ENCODE measurements at places on chromosomes 2 and 18.

DNA sequence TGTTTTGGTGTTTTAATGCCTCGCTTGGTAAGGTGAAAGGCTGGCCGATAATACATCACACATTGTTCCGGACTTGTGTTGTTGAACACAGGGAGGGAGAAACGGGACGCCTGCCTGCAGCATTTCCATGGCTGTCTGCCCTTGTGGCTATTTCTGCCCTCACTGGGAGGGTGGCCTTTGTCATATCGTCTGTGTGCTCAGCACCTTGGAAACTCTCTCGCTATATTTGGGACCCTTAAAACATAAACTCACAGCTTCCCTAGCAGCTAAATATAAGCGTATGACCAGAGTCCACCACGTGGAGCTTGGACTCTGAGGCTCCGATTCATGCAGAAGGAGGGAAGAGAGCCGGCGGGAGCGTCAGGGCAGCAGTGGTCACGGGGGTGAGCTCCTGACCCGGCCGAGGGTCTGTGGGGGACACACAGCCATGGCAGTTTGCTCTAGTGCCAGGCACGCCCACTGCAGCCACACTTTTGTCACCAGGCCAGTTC lies 111.7 kb downstream of the SH3BP4 start:
- no peak for DNase-seq

GRCh38 chr2:174703430-174703829 lies 60.8 kb downstream of the CHRNA1 start:
- no peak for DNase-seq

DNA sequence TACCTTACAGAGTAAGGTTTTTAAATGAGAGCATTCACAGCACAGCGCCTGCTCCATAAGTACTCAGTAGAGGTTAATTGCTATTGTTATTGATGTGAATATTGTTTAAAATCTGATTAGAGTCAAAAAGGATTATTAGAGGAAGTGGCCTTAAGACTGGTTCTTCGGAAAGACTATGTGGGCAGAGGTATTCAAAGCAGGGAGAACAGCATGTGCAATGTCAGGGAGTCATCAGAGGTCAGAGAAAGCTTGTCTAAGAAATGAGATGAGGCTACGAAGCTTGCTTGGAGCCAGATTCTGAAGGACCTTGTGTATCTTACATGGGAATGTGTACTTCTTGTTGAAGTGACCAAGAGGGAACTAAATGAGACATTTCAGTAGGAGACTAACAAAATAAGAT lies 49.8 kb downstream of the PMS1 start:
- no peak for DNase-seq

DNA sequence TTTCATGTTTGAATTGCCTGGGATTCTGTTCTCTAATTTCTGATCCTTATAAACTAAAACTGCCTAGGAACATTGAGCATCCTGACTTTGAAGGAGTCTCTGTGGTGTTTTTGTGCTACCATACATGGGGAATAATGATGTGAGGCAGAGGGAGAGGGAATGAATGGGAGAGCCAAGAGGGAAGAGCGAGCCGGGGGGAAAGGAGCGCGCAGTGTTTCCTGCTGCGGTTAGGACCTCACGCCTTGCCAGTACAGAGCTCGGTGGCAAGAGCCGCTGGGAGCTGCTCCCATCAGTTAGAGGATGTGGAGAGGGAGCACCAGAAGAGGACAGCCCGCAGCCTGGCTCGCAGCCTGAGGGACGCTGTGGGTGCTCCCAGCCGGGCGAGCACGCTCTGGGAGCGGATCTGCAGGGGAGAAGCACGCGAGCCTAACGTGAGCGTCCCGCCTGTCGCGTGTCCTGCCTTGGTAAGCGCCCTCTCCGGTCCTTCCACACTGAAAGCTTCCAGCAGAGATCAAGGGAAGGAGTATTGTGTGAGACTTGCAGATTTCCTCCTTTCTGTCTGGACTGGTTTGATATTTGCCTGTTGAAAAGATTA lies 114.7 kb downstream of the FAM210A start:
- DNase-seq, result no peak

- no peak for DNase-seq
Measured at GRCh38 chr2:144712550-144712940, 192.6 kb upstream of the ZEB2 start.

DNA sequence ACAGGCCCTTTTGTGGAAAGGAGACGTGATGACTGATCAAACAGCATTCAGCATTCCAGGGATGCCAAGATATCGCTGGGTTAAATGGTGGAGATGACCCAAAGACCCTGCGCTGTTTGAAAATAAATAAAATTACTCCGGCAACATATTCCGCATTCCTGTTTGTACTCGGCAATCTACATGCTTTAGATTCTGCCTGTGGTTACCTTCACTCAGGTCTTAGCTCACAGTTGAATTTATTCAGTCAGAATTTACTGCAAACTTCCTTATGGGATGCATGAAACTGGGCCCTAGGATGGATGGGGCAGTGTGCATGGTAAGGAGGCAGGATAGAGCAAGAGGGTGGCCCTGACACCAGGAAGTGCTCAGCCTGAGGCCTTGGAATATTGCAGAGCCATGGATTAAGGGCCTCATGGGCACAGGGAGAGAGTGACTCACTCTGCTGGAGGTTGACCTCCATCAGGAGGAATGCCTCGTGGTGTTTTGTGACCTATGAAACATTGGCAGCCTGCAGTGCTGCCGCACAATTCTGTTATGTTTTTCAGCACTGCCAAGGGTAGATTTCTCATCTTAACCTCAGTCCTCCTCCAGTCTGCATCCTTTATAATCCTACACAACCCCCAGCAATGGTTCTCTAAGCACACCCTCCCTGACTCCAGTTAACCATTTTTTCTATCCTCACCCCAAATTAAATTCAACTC lies 321.4 kb downstream of the IRS1 start:
- DNase-seq, result no peak

All from stimulated activated CD4-positive, alpha-beta T cell treated with anti-CD3 and anti-CD28 coated beads, Interleukin-1b, Interleukin-23, amount 100 ng/mL, for 48 hours (primary cell).